NCI-H1436 (cell line): ENCODE measurements at places on chromosomes 2 and 18.

DNA sequence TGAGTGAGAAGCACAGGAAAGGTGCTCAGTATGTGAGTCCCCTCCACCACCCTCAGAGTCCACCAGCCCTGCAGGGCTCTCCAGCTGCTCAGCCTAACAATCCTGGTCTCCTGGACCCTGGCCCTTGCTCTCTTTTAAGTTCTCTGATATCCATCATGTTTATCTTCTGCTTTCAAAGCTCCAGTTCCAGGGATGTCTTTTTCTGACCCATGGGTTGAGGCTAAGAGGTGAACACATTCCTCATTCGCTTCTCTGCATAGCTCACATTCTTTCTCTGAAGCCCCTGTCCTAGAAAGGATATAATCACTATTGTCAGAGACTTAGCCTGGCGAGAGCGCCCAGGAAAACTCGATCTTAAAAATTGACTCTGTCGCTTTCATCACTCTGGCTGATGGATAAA, 86.4 kb downstream of the ARL4C start:
- no peak for DNase-seq

- DNase-seq = no peak
Measured at GRCh38 chr18:35479911-35480586, 17.7 kb downstream of the INO80C start.

GRCh38 chr2:232966122-232966521, 46.9 kb downstream of the NGEF start:
- DNase-seq = no peak

DNA sequence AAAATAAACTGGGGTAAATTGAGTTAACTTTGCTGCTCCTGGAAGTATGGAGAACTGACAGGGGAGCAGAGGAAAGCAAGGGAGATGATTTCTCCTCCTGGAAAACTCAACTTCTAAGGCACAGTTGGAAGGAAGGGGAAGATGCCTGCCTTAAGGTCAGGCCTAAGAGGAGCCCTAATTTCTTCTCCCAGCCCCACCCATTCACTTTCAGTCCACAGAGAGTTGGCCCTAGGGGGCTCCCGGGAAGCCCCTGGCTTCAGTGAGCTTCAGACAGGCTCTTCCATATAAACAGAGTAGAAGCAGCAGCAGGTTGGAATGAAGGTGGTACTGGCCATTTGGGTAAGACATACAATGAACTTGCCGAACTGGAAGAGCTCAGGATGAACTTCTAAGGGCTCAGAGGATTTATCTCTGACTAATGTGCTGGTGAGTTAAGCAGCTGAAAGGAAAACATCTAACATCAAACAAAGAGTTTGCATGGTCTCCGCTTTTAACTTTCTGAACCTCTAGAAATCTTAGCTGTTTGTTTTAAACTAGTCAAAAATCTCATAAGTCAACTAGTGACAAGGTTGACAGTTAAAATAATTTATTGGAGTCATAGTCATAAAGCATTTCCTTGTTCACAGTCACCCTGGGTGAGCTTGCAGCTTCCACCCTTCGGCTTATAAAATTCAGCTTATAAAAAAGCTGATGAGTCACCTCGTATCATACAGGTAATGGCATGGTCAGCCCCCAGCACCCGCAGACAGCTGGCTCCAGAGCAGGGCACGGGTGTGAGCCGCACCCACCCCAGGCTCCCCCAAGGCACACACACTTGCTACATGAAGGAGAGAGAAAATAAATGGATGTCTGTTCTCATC, 9.8 kb downstream of the MALL start:
- no peak for DNase-seq

DNA sequence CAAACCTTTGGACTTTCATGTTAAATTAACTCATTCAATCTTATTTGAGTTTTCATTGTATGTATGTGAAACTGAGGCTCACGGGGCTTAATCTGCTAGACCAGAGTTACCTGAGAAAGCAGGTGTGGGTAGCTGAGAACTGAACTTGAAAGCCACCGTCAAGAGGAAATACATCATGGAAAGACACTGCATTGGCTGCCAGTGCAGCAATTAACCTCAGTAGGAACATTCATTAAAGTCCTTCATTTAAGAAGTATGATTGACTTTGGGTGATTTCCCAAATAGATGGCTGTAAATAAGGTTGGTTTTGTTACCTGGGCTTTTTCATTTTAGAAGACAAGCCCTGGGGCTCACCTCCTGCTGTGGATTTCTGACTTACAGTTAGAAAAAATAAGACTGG, 36.5 kb upstream of the MGAT5 start:
- no peak for DNase-seq

GRCh38 chr18:5309888-5310470, 14.5 kb upstream of the ZBTB14 start:
- no peak for DNase-seq

GRCh38 chr2:69948032-69948962, 13.1 kb downstream of the ASPRV1 start:
- DNase-seq = no peak
